Frontal cortex (tissue), 4 donors: ENCODE measurements at places on chromosomes 12 and 14. TPM values are rescaled to one million over a fixed set of nuclear protein-coding genes. Genes with fewer than 3 reads are reported as not detected.

DNA sequence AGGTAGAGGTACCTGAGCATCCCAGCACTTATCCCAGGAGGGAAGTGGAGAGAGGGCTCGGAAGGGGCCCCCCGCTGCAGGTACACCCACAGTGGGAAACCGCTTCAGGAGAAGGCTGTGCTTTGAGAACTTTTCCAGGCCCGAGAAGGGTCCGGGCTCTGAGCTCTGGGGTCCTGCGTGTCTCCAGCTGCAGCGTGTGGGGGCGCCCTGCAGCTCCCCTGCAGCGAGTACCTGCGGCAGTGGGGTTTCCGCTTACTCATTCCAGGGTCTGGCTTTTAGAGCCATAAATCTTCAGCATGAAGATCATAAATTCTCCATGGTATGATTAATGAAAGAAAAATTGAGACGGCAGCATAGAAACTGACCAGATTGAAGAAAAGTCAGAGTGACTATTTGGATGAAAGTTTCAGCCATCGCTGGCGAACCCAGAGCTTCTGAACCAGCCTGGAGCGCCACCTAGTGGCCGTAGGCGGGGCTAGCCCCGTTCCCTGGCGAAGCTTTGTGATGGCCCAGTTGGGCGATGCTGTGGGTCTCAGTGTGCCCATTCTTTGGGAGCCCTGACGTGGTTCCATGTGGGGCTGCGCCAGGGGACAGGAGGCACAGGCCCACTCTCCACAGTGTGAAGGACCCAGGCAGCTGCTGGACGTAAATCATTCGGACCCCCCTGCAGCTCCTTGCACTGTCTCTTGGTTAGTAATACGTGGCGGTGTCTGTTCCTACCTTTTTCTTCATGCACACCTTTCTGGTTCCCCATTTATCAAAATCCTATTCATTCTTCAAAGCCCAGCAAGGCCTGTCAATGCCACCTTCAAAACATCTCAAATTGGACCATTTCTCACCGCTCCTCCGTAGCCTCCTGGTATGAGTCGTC, 198.2 kb downstream of the TSPAN9 start:
- DNase-seq, result peak; percentile 71

ADAMTS20 gene
- 0.41 TPM for total RNA-seq

- no peak for DNase-seq
These were observed 47.9 kb downstream of the ANKRD9 start for GRCh38 chr14:102461490-102462338.

DNA sequence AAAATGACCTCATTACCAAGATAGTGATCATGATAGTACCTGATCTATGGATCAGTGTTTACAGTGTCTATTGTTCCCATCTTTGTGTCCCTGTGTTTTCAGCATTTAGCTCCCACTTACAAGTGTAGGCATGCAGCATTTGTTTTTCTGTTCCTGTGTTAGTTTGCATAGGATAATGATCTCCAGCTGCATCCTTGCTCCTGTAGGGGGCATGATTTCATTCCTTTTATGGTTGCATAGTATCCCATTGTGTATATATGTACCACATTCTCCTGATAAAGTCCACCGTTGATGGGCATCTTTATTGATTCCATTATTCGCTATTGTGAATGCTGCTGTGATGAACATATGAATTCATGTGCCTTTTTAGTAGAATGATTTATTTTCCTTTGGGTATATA, 215.4 kb upstream of the NAV3 start:
- DNase-seq, result no peak

- no peak for DNase-seq
These were observed 96.2 kb downstream of the MON2 start for GRCh38 chr12:62562846-62563245.

DNA sequence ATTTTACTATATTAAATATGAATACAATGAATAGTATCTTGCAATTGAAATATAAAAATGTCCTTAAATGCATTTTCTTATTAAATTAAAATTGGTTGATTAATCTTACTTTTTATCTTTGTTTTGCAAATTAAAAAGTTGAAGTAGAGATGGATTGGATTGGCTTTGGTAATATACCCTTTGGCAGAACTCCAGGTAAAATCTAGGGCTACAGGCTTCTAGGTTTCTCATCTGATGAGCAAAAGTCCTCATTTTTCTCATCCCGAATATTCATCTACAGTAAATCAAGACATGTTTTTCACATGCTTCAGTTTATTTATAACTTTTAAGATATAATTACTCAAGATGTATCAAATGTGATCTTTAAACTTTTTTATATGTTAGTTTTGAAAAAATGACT, 2.2 kb downstream of the PTPRR start:
- no peak for DNase-seq

KRT1 gene
- total RNA-seq, result 0.82 TPM

PTCSC3 gene
- total RNA-seq, result not detected

CATSPERB gene
- 4.1 TPM for total RNA-seq

DNA sequence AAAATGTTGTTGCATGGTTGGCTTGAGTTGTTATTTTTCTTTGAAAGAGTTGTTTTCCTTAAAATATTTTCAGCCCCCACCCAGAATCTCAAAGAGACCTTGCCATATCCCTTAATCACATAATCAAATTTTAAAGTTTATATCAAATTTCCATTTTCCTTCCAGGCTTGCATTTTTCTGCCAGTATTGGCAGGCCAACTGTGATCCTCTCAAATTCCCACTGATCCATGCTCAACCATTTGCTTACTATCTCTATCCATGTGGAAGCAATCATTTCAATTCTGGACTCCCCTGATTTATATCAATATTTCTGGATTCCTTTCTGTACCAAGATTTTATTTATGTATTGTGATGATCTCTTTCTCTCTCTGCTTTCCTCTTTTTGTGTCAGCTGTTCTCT, 64.2 kb upstream of the PYGL start:
- no peak for DNase-seq

DNA sequence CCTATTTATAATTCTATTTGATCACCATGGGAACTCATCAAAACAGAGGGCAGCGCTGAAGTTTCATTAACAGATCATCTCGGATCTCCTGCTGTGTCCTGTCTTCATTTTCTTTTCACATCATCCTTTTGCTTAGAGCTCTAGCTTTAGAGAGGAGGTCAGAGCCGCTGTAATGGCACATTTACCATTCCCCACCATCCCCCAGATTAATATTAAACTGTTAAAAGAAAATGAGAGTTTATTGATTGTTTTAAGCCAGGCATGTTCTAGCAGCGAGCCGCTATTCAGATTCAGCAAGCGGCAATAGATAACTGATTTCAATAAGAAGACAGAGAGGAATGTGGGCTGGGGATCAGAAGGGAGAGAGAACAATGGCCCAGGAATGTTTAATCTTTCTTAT, 308.8 kb downstream of the EGLN3 start:
- DNase-seq, result no peak

GRCh38 chr12:83143950-83144349, 457.2 kb downstream of the TMTC2 start:
- DNase-seq, result no peak

DNA sequence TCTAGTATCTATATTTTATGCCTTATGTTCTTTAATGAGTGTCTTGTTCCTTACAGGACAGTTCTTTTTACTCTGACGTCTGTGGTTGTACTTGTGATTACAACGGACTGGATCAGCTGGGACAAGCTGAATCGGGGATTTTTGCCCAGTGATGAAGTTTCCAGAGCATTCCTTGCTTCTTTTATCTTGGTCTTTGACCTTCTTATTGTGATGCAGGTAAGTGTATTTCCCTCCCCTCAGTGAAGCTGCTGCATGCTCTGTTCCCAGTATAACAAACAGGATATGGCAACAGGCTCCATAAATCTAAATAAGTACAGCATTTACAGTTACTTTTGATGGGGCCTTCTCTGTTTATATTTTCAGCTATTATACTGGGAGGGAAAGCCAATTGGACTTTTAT, 463.6 kb downstream of the TMEM117 start:
- DNase-seq, result no peak

- DNase-seq, result peak; percentile 51
These were observed 60.9 kb upstream of the GPATCH2L start for GRCh38 chr14:76090616-76091391.

MANSC1 gene
- total RNA-seq, result 2.4 TPM

- no peak for DNase-seq
These were observed 67.9 kb downstream of the FAR2 start for GRCh38 chr12:29216797-29217575.

DNA sequence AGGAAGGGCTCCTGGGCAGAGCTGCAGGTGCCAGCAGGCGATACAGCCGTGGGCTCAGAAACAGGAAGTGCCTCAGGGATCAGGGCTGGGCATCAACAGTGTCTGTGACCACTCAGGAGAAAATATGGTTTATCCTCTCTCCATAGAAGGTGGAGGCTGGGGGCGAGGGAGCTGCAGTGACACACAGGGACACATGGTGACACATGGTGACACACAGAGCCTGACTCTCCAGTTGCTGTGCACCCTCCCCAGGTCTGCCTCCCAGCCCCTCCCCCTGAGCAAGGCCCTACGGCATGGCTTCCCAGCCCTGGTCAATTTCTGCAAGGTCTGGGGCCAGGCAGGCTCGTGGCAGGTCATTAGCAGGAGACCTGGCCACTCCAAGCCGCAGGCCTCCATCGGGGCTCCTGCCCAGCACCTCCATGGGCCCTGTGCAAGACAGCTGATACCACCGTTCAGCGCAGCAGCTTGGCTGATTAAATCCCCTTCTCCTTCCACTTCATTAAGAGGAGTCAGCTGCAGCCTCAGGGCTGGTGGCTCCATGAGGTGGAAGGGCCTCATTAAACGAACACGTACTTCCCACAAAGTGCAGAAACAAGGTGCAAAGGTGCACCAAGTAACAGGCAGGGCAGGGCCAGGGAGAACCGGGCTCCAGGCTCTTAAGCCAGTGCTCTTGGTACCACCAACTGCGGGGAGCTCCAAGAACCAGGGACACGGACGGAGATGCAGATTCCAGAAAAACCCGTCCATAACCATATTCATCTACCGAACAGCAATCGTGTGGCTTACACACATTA, 60.7 kb downstream of the CCNK start:
- DNase-seq, result no peak

DNA sequence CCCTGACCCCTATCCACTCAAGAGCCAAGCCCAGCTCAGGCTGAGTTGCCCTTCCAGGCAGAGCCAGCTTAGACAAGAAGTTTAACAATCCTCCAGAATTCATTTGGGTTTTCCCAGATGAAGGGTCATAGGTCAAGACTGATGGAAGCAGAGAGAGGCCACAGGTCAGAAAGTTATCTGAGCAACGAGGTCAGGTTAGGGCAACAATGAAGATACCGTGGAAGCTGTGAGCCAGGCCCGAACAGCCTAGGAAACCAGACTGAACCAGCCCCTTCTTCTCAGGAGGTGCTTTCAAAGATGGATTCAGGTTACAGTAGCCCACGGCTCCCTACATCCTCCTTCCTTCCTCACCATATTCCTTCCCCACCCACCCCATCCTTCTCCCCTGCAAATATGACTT, 53.1 kb downstream of the RHOJ start:
- DNase-seq, result no peak

GRCh38 chr12:51011955-51012354, 14.2 kb downstream of the SLC11A2 start:
- DNase-seq, result no peak

- peak; percentile 23 for DNase-seq
These were observed 935 bp downstream of the TBC1D30 start for GRCh38 chr12:64825143-64826021.

OTUB2 gene
- total RNA-seq, result 4.9 TPM

GRCh38 chr14:100142073-100143040, 17.1 kb downstream of the DEGS2 start:
- no peak for DNase-seq

SOCS4 gene
- 44.0 TPM for total RNA-seq

DNA sequence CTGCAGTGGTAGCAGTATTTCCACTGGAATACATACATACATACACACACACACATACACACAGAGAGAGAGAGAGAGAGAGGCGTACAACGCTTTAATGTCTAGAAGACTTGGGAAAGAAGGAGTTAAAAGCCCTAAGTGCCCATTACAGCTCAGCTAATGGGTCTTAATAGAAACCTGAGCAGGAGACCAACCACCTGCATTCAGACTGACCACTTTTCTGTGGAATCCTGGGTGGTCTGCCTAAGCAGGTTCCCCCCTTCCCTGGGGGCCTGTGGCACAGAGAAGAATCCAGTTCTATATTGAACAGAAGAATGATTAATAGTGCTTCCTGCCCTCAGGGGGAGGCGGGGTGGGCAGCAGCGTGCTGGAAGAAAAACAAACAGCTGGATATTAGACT, 312.4 kb upstream of the PRKD1 start:
- no peak for DNase-seq

DNA sequence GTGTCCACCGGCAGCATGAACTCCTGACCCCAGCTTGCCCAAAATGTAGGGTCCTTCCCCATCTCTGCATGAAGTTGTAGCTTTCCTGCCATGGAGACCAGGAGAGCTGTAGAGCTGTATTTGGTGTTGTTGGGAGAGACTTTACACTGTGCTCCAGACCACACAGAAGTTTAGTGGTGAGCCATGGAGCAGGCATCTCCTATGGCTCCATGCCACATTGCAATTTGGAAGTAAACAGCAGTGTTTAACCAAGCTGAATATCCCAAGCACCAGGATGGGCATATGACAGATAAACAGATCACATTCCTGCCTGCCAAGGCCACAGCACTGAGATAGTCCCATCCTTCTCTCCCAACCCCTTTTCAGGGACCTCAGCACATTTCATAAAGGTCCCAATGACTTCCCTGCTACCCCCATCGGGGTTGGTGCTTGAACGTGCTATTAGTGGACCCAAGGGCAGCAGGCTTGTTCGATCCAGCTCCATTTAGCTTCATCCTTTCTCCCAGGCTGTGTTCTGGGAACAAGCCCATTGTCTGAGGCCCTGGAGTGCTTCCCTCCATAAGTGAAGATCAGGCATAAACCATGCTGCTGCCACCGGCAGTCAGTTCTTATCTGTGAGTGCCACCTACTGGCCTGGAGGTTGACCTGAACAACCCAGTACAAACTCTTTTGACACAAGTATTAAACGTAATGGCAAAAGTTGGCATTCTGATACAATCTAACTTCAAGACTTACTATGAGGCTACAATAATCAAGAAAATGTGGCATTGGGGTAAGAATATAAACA, 172.3 kb upstream of the ATXN7L3B start:
- DNase-seq, result no peak
